HCT116 (cell line): ENCODE measurements at places on chromosomes 3 and 15. TPM values are rescaled to one million over a fixed set of nuclear protein-coding genes. Genes with fewer than 3 reads are reported as not detected.

The LRRC3B gene
- total RNA-seq: not detected

The DPPA2 gene
- total RNA-seq: not detected

The SLC12A8 gene
- total RNA-seq: 19.9 TPM

The CAPN7 gene
- 27.7 TPM for total RNA-seq

DNA sequence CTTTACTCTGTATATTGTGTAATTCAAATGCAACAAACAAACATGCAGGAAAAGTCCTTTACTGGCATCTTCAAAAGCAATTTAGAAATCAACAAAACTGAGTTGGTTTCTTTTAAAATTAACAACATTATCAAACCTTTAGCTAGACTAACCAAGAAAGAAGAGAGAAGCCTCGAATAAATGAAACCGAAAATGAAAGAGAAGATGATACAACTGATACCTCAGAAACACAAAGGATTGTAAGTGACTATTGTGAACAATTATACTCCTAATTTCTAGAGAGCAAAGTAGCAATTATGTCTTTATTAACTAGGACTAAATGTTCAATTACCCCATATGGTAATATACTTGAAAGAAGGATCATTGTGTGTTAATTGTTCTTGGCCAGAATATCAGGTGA is 49.2 kb upstream of the P3H2 start:
- H3K27me3 ChIP-seq: no peaks in the 10 kb centered on the region
- H3K4me1 ChIP-seq: no peaks in the 10 kb centered on the region
- H3K27ac ChIP-seq: no peak overlapping the region
- H3K4me3 ChIP-seq: no peak overlapping the region
- no peak for DNase-seq
- no peaks in the 10 kb centered on the region for H3K36me3 ChIP-seq

GRCh38 chr15:55221090-55222011 is 24.6 kb upstream of the RSL24D1 start:
- DNase-seq: no peak
- H3K4me3 ChIP-seq: no peak overlapping the region
- H3K36me3 ChIP-seq: no peaks in the 10 kb centered on the region

DNA sequence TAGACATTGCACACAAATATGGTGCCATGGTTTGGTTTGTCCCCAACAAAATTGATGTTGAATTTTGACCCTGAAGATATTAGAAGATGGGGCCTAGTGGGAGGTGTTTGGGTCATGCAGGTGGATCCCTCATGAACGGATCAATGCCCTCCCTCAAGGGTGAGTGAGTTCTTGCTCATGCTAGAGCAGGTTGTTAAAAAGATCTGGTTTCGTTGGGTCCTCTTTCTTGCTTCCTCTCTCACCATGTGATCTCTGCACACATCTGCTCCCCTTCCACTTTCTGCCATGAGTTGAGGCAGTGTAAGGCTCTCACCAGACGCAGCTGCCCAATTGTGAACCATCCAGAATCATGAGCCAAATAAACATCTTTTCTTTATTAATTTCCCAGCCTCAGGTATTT is 87.8 kb upstream of the MDFIC2 start:
- H3K27me3 ChIP-seq: no peaks in the 10 kb centered on the region
- H3K4me3 ChIP-seq: no peak overlapping the region
- no peaks in the 10 kb centered on the region for H3K36me3 ChIP-seq
- H3K4me1 ChIP-seq: no peaks in the 10 kb centered on the region
- no peak for DNase-seq
- H3K27ac ChIP-seq: no peak overlapping the region

GRCh38 chr15:58934521-58934920 is 1.0 kb upstream of the SLTM start:
- peak overlapping the region; percentile 100 for H3K27ac ChIP-seq
- no peaks in the 10 kb centered on the region for H3K27me3 ChIP-seq
- H3K4me3 ChIP-seq: peak overlapping the region; percentile 52
- peaks cover 21% of the 10 kb centered on the region for H3K4me1 ChIP-seq
- H3K36me3 ChIP-seq: no peaks in the 10 kb centered on the region
- DNase-seq: peak; percentile 4

- peaks cover 27% of the 10 kb centered on the region for H3K4me1 ChIP-seq
- DNase-seq: no peak
- H3K27ac ChIP-seq: peak overlapping the region; percentile 74
- H3K36me3 ChIP-seq: peaks cover 13% of the 10 kb centered on the region; the same call in 1 of the 2 replicates
Observed at GRCh38 chr3:12484983-12485327, 675 bp downstream of the TSEN2 start.

DNA sequence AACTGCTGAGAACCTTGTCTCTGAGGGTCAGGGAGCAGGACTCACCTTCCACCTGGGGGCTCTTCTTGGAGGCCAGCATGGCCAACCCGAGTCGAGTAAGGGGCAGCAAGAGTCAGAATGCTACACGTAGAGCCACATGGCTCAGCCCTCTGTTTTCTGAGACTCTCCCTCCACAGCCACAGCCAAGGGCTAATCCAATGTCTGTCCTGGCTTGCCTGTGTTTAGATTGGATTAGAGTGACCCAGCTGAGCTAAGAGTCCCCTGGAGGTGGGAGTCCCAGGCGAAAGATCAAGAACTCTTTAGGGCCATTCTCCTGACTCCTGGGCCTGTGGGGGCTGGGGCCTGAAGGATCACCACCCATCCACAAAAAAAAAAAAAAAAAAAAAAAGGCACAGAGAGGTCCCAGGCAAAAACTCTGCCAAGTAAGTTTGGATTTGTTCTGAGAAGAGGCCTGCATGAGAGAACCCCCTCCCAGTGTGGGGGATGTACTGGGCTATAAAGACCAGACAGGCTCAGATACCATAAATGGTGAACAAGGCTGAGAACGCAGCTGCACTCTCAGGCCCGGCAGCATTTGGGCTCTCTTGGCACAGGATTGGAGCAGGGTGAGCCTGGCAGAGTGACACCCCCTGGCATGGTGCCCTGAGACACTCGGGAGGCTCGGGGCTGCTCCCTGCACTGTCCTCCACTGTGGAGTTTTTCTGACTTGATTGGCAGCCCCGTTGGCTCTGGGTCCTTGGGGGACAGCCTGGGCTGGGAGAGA is 88.0 kb upstream of the OSBPL11 start:
- no peaks in the 10 kb centered on the region for H3K36me3 ChIP-seq
- no peak overlapping the region for H3K4me3 ChIP-seq
- no peaks in the 10 kb centered on the region for H3K4me1 ChIP-seq
- H3K27me3 ChIP-seq: no peaks in the 10 kb centered on the region
- no peak overlapping the region for H3K27ac ChIP-seq

DNA sequence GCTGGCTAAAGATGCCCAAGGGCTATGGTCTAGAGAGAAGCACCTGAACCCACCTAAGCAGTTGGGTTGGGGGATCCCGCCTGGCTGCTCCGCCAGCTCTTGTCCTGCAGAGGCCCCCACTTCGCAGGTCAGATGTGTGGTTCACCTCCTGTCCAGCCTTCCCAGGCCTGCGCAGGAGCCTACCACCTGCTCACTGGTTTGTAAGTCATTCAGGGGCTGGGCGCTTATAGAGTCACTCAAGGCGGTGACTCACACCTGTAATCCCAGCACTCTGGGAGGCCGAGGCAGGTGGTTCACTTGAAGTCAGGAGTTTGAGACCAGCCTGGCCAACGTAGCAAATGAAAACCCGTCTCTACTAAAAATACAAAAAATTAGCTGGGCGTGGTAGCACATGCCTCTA is 3.9 kb upstream of the FURIN start:
- no peak overlapping the region for H3K27ac ChIP-seq
- H3K4me3 ChIP-seq: no peak overlapping the region
- DNase-seq: no peak
- H3K4me1 ChIP-seq: peaks cover 35% of the 10 kb centered on the region
